ENCODE measurements at places on chromosomes 13 and 19.

- DNase-seq = no peak
Observed at GRCh38 chr13:22091971-22092300, 421.1 kb downstream of the FGF9 start.

- peak; percentile 73 for DNase-seq
Observed at GRCh38 chr19:584240-585001, 5.3 kb upstream of the HCN2 start.

DNA sequence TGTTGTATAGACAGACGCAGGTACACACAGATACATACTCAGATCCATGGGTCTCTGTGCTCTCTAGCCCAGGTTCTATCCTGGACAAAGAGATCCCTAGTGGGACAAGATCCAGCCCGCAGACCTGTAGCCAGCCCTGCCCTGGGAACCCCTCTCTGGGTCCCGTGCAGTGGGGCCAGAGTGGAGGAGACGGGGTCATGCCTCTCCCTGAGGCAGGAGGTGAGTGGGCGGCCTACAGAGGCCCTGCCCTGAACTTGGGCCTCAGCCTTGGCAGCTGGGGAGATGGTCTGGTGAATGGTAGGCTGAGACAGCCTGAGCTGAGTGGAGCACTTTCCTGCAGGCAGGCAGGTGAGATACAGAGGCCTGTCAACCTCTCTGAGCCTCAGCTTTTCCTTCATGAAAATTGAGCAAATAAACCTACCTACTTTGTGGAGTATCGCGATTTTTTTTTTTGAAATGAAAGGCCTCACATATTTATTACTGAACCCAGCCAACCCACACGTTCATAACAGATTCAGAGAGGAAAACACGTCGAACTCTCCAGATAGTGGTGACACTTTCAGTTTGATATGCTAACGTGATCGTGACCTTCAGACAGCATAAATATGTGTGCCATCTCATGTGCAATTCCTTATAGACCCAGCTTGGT is 3.4 kb upstream of the JUND start:
- no peak for DNase-seq

GRCh38 chr19:2636141-2636896 is 66.2 kb downstream of the GNG7 start:
- no peak for DNase-seq

DNA sequence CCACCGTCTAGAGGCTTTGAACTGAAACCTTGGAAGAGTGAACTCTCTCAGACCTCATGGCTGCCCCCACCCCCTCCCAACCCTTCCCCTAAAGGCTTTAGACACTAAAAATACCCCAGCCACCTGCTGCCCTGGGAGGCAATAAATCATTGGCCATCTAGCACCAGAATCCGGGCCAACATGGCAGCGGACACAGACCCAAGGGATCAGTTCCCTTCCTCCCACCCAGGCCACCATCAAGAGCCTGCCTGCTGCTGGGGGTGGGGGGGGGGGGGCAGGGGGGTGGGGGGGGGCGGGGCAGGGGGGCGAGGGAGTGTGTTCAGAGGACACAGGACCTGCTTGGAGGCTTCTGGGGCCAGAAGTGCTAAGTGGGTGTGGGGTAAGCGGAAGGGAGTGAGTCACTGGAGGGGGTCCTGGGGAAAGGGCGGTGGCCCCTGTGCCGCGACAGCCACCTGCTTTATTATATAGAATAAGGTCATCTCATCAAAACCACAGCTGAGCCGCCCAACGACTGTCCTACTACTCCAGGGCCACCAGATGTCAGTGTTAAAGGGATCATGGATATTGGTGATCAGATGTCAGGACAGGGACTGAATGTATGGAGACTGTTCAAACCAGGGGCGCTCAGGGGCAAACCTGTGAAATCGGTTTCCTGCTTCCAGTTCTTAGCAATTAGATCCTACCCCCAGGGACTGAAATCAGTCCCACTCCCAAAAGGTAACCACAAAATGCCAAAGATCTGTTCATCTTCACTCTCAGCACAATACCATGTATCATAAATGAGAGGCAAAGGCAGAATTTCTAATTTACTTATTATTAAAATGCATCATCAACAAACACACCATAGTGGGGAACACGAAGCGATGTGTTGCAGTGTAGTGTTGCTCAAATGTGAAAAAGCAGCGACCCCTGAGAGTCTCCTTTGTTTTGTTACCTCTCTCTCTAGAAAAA is 24.3 kb downstream of the ARL11 start:
- DNase-seq = no peak

DNA sequence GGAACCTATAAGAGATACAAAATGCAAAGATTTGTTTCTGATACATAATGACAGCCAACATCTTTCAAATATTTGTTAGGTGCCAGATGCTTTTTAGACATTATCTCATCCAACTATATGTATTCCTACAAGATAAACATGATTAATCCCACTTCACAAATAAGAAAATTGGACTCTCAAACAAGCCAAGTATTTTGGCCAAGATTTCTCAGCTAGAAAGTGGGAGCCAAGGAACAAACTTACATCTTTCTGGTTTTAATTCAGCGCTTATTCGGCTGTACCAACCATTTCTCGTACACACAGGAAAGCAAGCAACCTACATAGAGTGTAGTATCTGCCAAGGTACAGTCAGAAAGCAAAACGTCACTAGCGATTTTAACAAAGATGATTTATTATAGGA is 85.7 kb upstream of the SERP2 start:
- DNase-seq = no peak

GRCh38 chr13:22235950-22236290 is 565.0 kb downstream of the FGF9 start:
- no peak for DNase-seq

DNA sequence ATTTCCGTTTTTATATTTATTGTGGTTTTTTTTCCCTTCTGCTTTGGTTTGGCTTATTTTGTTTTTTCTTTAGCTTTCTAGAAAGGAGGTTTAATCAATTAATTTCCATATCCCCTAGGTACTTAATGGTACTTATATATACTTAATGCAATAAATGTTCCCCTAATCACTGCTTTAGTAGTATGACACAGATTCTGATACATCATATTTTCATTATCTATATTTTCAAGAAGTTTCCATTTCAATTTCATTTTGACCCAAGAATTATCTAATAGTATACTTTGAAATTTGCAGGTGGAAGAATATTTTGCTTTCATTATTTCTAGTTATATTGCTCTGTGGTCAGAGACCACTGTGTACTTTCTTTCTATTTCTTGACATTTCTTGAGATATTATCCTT is 66.6 kb upstream of the STK24 start:
- DNase-seq = no peak

DNA sequence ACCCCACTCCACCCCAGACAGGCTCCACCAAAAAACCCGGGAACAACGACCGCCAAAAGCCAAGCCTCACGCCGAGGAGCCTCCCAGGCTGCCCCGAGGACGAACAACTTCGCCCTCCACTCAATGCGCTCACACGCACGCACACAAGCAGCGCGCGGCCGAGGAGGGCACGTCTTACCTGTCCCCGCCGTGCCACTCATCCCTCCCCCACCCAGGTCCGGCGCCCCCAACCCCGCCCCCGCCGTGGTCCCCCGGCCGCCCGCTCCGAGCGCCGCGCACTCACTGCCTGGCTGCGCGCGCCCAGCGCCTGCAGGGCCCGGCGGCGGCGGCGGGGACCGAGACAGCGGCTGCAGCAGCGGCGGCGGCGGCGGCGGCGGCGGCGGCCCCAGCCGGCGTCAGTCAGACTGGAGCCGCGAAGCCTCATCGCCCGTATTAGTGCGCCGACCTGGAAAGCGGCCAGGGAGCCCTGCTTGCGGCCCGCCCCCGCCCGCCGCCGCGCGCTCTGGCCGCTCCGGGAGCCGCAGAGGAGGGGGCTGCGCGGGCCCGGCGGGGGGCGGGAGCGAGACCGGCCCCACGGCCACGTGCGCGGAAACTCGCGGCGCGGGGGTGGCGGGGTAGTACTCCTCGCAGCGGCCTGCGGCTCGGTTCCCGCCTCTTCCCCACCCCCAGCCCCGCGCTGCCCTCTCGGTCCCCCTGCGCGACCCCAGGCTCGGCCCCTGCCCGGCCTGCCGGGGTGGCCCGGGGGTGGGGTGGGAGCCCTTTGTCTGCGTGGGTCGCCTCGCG is at the start of gene SMAD9:
TSS of gene SMAD9 (minus strand) at position 406 of the 783 bp plus-strand sequence. CDS start 40,549 bp downstream, outside the sequence.
- no peak for DNase-seq

- no peak for DNase-seq
Observed at GRCh38 chr13:49368688-49369087, 75.2 kb downstream of the CAB39L start.

DNA sequence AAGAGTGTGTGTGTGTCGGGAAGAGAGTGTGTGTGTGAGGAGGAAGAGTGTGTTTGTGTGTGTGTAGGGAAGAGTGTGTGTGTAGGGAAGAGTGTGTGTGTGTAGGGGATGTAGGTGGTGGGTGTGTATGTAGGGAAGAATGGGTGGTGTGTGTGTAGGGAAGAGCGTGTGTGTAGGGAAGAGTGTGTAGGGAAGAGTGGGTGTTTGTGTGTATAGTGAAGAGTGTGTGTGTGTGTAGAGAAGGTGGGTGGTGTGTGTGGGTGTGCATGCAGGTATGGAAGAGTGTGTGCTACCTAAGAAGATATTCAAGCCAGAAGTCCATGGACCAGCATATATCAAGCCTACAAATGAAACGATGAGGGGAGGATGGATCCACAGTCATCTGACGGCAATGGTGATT is 265.8 kb downstream of the FGF9 start:
- no peak for DNase-seq

DNA sequence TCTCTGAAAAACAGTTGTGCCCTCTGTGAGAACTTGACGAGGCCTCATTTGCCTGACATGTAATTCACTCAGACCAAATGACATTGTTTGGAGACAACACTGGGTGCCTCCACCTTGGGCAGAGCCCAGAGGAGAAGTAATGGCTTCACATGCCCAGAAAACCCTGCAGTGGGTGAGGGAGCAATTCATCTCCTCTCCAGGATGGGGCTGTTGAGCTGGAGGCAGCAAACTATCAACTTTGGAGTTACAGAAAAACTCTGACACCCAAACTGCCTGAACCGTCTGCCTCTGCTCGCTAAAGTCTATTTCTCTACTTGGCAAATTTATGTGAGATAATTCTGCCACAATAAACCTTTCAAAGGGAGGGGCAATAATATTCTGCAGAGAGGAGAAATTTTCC is 146.9 kb downstream of the DCLK1 start:
- no peak for DNase-seq

- DNase-seq = no peak
Observed at GRCh38 chr19:35945121-35945790, 9.1 kb downstream of the LRFN3 start.

DNA sequence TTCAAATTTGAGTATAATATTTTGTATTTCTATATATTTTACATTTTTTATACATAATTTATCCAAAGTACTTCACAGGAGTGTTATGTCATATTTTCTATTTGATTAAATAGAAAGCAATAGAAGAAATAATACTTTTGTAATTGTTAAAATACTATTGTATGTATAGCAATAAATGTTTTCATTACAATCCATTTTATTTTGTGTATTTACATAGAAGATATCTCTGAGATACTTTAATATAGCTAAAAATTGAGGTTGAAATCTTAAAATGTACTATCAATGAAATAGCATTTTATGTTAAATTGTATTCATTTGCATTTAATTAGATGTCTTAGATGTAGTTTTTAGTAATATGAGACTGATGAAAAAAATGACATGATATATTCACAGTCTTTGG is 1109.6 kb upstream of the MIR17HG start:
- no peak for DNase-seq

- no peak for DNase-seq
Observed at GRCh38 chr13:109744512-109745051, 41.8 kb downstream of the IRS2 start.

DNA sequence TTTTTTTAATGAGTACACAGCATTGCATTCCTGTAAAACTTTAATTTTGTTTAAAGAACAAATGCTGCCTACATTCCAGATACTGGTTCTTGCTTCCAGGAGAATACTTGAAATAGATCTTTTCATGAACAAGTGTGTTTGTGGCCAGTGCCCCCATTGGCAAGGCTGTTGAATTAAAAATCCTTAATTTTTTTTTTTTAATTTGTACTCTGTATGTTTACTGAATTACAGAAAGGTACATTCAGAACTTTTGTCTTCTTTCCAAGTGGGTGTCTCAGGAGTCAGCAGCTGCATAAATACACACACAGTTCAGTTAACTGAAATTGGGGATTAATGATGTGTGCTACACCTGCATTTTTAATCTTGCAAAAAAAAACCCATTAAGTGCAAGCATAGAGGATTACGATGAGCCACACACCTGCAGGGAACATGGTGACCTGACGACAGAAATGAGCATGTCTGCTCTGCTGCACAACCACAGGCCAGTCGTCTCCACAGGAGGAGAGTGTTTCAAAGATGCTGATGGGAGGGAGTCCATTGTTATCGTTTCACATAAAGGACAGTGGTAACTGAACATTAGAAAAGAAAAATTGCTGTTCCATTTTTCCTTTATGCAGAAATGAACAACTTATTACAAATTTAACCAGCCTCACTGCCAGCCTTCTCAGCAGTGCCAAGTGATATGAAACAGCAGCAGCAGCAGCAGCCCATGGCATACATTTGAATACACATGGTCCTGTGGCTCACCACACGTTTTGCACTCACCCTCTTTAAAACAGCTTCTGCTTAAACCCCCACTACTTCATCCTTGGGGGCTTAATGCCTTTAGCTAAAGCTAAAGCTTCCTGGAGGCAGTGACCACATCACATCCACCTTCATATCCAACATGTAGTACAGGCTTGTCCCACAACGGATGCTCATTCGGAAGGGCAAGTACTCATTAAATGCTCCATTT is 72.3 kb upstream of the RFC3 start:
- DNase-seq = no peak

- peak; percentile 93 for DNase-seq
Observed at GRCh38 chr19:35869327-35870123, 1.2 kb downstream of the APLP1 start.
